ENCODE measurements at places on chromosomes 6 and 20. TPM values are rescaled to one million over a fixed set of nuclear protein-coding genes. Genes with fewer than 3 reads are reported as not detected.

Gene FBXL4
- 17.9 TPM for total RNA-seq

Gene DACT2
- total RNA-seq: 2.2 TPM

Gene TNFRSF21
- total RNA-seq: 63.8 TPM

Gene GPR6
- not detected for total RNA-seq

- ATAC-seq: peak; percentile 80
These were observed 193.4 kb upstream of the CDYL start for GRCh38 chr6:4582506-4583417.

DNA sequence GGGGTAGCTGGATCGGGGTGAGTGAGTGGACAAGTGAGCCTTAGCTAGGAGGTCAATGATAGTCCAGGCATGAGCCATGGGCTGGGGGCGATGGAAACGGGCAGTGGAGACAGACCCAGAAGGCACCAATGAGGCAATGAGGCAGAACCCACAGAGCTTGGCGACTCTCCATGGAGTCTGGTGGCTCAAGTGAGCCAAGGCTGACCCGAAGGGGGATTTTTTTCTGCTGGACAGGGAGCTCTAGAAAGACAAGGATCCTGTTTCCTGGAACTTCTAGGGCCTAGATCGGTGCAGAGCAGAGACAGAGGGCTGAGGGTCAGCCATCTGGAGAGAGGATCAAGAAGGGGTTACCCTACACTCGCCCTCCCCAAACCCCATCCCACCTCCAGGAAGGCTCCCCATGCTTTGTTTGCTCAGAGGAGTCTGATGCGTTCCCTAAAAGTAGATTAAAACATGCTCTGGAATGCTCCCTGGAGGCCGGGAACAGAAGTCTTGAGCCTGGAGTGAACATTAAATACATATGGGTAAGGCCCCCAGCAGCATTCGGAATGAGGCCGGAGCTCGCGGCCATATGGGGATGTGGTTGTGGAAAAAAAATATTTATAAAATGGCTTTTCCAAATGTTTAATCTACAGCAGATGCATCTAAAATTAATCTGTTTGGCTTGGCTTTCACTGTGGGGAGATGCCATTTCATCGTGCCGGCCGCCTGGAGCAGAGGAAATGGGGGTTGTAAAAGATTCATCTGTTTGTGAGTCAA lies 237.8 kb upstream of the PMEPA1 start:
- no peak for ATAC-seq

DNA sequence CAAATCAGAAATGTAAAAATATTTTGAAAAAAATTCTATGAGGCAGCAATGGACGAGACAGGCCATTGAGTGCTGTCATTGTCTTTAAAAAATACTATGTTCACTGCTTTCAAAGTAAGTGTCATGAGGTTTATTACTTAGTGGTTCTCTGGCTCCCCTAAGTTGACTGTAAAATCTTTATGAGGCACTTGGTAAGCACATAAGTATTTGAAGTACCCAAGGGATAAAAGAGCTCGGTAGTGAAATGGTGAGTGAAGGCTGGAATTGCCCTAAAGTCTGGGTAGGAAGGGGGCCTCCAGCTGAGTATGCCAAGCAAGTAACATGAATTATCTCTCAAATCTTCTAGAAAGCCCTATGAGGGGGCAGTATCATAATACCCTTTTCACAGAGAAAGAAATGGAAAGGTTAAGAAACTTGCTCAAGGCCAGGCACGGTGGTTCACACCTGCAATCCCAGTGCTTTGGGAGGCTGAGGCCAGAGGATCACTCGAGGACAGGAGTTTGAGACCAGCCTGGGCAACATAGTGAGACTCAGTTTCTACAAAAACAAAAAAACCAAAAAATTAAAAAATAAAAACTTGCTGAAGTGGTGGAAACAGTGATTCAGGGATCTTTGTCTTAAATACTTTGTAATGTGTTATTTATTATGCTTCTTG lies 5.5 kb upstream of the CTCFL start:
- no peak for ATAC-seq

GRCh38 chr6:43708860-43709653 lies 21.5 kb upstream of the MRPS18A start:
- peak; percentile 80 for ATAC-seq

DNA sequence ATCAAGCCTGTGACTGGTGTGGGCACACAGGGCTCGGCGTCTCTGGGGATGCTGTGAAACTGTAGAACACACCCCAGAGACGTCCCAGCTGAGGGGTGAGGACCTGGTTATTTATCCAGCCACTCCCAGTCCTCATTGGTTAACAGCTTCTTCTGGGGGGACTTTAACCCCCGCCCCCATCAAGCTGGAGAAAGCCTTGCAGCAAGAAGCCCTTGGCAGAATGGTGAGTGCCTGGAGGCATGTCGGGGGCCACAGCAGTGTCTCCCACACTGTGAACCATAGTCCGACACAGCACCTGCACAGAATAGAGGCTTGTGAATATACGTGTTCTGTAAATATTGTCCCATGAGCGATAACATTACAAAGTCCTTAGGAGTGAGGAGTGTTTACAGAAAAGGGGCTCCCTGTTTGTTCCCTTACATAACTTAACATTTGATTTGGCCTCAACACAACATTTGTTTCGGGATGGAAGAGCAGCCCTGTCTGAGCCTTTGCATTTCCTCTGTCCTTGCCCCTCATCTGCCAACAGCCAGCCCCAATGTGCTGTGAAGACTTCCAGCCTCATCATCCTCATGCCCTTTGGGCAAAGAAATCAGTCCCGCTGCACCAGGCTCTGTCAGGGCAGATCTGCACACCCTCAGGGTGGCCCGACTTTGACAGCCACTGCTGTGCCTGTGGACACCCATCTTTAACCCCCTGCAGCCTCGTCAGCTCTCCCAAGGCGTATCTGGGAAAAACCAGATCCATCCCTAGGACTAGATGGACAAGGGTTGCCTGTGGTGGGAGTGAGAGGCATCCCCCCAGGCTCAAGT lies 2.2 kb upstream of the RRBP1 start:
- no peak for ATAC-seq
